CD8-positive, alpha-beta T cell (primary cell): ENCODE measurements at places on chromosomes 5 and 9. TPM values are rescaled to one million over a fixed set of nuclear protein-coding genes. Genes with fewer than 3 reads are reported as not detected.

The LCN10 gene
- 0.14 TPM for total RNA-seq

The BTNL8 gene
- total RNA-seq, result not detected

The ZNF658 gene
- 1.2 TPM for total RNA-seq

The GPSM1 gene
- 6.6 TPM for total RNA-seq

The LCN1 gene
- total RNA-seq, result not detected

The SMIM15 gene
- 22.6 TPM for total RNA-seq

The ELOVL7 gene
- total RNA-seq, result not detected

The BASP1 gene
- total RNA-seq, result 0.22 TPM

The MEGF10 gene
- total RNA-seq, result not detected

The KIAA1958 gene
- total RNA-seq, result 7.5 TPM

The C5orf46 gene
- not detected for total RNA-seq

The NUTM2F gene
- total RNA-seq, result not detected

The MYMK gene
- not detected for total RNA-seq

The PPP6C gene
- 38.3 TPM for total RNA-seq

The KCTD16 gene
- total RNA-seq, result not detected

The STING1 gene
- 57.8 TPM for total RNA-seq

The DNAJA1 gene
- 172 TPM for total RNA-seq

The TMOD1 gene
- total RNA-seq, result 0.11 TPM

The HK3 gene
- not detected for total RNA-seq

The MTMR12 gene
- total RNA-seq, result 21.2 TPM

The DAB2 gene
- not detected for total RNA-seq

The PCDHA4 gene
- total RNA-seq, result not detected

The FBP1 gene
- 2.2 TPM for total RNA-seq

The FOXE1 gene
- total RNA-seq, result 0.08 TPM

The SPATA31A5 gene
- total RNA-seq, result not detected

The IFNB1 gene
- total RNA-seq, result not detected

The MAMDC4 gene
- 3.4 TPM for total RNA-seq

The SPINK7 gene
- total RNA-seq, result not detected

The SLCO6A1 gene
- not detected for total RNA-seq

The COL5A1 gene
- 0.31 TPM for total RNA-seq

The LHX3 gene
- 0.14 TPM for total RNA-seq

The PCDH12 gene
- not detected for total RNA-seq

The CDX1 gene
- total RNA-seq, result not detected

The FOXD4L5 gene
- not detected for total RNA-seq

The ARL10 gene
- 2.8 TPM for total RNA-seq

The OTP gene
- total RNA-seq, result not detected

The GPR151 gene
- total RNA-seq, result not detected

The CD74 gene
- 401 TPM for total RNA-seq

The FOXD4L3 gene
- total RNA-seq, result not detected
